A549 treated with CORT108297 at 1 μM for 4 hours (cell line): ENCODE measurements at places on chromosomes 6 and 20. TPM values are rescaled to one million over a fixed set of nuclear protein-coding genes. Genes with fewer than 3 reads are reported as not detected.

RIN2 gene
- 26.6 to 29.8 TPM (median 29.4 TPM) in 5 replicates for total RNA-seq

LCA5 gene
- 0.49 to 1.1 TPM (median 0.95 TPM) in 5 replicates for total RNA-seq

ULBP1 gene
- 0.74 to 1.1 TPM (median 1.0 TPM) in 5 replicates for total RNA-seq

OR2H1 gene
- total RNA-seq: not detected in 5 replicates

SLC29A1 gene
- total RNA-seq: 41.8 to 58.1 TPM (median 55.7 TPM) in 5 replicates

PGK2 gene
- total RNA-seq: not detected in 5 replicates

ELOVL4 gene
- total RNA-seq: 1.5 to 2.5 TPM (median 1.9 TPM) in 5 replicates

KAT14 gene
- 9.3 to 10.5 TPM (median 9.8 TPM) in 5 replicates for total RNA-seq

TCFL5 gene
- total RNA-seq: 3.9 to 4.6 TPM (median 4.0 TPM) in 5 replicates
